ENCODE measurements at places on chromosomes 16 and 17.
A peak's percentile ranks its signal among the peaks of the same experiment; 100 is the strongest.

DNA sequence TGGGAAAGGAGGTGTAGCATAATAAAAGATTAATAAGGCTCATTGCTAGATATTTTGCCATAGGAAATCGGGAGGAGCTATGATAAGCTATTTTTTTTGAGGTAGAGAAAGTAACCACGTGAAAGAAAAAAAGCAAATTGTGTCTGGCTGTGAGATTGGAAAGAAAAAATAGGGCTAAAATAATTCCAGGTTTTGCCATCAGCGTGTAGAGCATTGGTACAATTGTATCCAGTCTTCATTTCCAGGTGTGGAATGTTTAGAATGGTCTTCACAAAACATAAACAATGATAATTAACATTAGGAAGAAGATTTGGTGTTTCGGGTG, 1.1 kb downstream of the TANC2 start:
- no peak for DNase-seq

DNA sequence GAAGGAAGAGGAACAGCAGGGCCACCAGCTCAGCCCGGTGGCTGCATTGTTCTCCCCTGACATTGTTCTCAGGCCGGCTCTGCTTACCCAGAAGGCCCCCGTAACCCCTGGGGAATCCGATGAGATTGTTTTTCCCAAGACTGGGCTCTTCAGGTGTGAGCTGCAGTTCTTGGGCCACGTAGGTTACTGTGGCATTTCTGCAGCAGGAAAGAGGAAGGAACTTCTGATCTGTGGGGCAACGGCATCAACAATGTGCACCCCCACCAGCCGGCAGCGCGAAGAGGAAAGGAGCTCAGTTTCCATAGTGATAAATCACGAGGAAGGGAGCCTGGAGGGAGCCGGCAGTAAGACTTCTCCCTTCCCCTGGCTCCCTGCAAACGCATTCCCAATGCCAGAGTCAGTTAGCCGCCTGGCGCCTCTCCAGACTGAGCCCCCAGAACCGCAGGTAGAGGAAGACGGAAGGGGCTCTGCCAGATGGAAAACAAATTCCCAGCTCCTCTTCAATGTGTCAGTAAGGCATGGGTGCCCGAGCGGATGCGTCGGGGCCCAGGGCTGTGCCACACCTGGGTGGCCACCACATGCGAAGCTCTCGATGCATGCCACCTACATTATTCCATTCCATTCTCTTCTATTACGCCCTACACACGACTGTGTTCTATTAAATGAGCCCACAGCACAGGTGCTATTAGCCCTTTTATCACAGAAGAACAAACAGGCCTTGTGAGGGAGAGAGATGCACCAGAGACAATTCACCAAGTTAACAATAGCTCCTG, 21.5 kb upstream of the PECAM1 start:
- no peak for DNase-seq

DNA sequence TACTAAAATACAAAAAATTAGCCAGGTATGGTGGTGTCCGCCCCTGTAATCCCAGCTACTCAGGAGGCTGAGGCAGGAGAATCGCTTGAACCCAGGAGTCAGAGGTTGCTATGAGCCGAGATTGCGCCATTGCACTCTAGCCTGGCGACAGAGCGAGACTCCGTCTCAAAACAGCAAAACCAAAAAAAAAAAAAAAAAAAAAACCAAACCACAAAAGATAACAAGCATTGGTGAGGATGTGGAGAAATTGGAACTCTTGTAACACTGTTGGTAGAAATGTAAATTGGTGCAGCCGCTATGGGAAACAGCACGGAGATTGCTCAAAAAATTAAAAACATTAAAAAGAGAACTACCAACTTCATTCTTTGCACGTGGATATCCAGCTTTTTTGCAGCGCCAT, 119.4 kb downstream of the OR1D5 start:
- no peak for DNase-seq

- no peak for DNase-seq
Observed at GRCh38 chr17:54968988-54969332, 395 bp downstream of the STXBP4 start.

DNA sequence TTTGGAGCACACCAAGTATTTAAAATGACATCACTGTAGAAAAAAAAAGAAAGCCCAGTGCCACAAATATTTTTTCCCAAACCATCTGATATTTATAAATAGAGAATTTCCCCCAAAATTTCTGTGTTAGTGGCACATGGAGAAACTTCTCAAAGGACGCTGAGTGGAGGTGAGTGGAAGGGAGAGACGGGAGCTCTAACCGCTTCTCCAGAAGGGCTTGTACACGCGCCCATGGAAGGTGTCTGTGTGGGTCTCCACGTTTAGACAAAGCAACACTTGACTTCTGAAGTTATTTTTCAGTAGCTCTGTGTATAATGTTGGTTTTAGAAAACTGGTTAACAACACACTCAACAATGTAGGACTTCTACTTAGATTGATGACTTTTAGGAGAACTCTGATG, 1.0 kb downstream of the MYOCD start:
- DNase-seq = no peak

DNA sequence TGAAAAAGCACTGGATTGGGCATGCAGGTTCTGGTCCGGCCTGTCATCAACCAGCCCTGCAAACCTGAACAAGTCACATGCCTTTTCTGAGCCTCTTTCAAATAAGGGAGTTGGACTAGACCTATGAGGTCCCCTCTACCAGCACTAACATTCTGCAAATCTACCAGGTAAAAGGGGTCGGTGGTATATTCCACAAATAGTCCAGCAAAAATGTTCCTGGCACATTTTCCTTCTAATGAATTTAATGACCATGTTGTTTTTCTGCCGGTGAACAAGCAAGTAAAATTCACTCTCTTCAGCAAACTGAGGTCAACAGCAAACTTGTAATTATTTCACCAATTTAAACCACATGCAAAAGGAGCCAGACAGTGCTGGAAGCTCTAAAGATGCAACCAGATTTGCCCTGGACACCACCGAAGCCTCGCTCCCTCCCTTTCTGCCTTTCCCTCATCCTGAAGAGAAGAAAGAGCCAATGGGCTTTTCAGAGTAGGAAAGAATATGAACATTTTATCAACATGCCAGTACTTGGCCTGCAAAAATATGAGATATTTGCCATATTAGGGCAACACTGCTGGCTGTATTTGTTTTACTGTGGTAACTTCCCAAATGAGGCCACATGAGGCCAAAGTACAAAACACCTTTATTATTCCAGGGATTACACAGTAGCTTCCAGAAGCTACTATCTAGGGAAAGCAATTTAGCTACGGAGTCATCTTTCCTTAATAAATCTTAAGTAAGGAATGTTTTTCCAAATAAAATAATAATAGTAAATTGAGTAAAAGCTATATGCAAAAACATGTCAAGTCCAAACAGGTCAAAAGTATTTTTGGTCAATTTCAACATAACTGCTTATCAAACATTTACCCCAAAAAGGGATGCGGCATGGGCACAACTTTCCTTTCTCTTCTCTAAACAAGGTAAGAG, 45.0 kb downstream of the USP31 start:
- no peak for DNase-seq

DNA sequence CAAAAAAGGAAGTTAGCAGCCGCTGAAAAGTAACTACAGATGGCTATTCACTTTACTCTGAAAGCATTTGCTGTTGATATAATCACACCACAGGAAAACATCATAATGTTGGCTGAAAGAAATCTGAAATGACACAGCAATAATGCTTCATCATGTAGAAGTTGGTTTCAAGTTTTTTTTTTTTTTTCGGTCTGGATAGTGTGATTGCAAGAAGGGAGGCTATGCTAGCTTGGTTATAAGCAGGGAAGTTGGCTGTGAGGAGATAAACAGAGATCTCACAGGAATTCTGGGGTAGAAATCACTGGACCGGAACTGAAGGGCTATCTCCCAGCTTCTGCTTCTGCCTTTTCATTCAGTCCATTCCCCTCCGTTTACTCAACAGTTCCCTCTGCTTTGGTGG, 57.9 kb downstream of the MYO1D start:
- no peak for DNase-seq

DNA sequence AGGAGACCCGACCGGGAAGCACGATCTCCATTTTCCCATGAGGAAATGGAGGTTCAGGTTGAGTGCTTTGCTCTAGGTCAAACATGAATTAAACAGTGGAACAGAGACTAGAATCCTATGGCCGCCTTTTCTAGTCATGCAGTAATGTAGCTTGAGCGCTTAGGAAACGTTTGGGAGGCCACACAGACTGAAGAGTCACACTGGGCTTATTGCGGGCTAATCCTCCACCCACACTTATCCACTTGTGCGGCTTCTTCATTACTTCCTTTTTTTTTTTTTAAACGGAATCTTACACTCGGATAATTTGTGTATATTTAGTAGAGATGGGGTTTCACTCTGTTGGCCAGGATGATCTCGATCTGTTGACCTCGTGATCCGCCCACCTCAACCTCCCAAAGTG, 26.0 kb downstream of the CACNG3 start:
- no peak for DNase-seq

GRCh38 chr17:8327303-8327649, 12.4 kb upstream of the ODF4 start:
- no peak for DNase-seq

DNA sequence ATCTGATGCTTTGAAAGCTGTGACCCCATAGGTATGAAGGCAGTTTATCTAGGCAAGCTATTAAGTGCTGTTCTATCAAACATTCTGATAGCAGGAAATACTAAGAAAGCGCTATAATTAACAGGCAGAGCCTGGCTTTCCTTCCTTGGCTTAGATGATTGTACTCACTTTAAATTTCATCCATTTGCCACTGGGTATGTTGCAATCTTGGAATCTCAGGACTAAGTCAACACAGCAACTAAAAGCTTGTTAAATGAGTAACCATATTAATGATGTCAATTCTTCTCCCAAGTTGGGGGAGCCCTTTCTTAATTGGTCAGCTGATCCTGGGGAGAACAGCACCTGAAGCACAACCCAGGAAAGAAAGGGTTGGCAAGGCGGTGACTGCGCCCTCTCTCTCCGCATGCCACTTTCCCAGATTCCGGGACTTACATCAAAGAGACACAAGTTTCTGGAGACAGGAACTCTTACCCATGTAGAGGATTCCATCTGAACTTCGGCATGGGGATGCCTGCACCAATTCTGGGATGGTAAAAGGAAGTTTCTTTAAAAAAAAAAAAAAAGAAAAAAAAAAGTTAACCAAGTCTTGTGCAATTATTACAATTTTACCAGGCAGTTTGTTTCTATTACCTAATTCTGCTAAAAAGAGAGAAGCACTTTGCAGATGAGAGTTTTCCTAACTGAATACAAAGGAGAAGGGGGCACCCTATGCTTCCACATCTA, 54.4 kb upstream of the ICAM2 start:
- DNase-seq = no peak

GRCh38 chr17:36703860-36704266, 102.5 kb downstream of the MRM1 start:
- peak; percentile 42 for DNase-seq

GRCh38 chr16:76639685-76640289, 362.6 kb downstream of the CNTNAP4 start:
- no peak for DNase-seq

- DNase-seq = no peak
Observed at GRCh38 chr17:16364625-16365024, 11.4 kb upstream of the CENPV start.

DNA sequence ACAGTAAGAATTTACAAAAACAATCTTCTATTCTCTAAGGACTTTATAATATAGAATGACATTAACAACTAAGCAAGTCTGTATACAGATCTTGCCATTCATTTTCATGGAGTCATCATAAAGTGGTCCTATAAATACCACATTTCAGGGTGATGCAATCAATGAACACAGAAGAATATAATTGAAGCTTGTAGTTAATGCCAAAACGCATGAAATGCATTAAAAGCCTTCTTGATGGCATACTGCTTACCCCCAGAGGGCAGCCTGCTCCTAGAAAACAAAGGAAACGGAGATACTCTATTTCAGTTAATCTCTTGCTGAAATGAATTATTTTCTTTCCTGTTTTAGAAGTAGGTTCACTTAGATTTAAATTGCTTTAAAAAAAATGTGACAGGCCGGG, 45.2 kb upstream of the STAC2 start:
- no peak for DNase-seq

GRCh38 chr16:57529391-57530103, 6.8 kb downstream of the CCDC102A start:
- DNase-seq = no peak

DNA sequence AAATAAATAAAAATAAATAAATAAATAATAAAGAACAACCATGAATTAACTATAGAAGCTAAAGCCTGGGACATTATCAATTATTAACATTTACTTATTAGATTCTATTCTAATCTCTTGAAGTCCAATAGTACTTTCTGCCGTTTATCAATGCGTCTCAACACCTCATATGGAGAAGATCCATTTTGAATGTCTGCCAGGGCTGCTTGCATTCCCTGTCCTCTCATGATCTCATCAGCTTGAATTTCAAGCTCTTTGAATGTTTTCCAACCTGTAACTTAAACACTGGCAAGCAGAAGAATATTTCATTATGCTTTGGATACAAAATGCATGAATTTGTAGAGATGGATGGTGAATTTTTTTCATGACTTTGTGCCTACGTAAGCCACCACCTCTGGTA, 191.9 kb upstream of the ANKFN1 start:
- DNase-seq = no peak

DNA sequence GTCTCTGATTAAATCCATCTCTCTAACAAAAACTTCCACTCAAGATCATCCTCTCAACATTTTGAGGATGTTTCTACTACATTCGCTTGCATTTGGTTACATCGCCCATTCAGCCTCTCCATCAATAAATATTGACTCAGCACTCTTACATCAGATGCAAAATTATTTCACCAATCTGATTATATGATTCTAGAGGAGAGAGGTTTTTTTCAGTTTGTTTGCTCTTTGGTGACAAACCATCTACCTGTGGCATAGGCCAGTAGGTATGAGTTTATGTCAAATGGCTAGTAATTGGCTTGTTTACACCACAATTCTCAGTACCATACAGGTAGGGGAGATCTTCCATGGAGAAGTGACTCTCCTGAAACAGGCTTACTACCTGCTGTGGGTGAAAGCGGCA, 52.3 kb downstream of the TOX3 start:
- DNase-seq = no peak

- DNase-seq = no peak
Observed at GRCh38 chr16:259814-260253, 15.9 kb downstream of the RGS11 start.

GRCh38 chr16:20313741-20314140, 13.6 kb downstream of the GP2 start:
- DNase-seq = no peak

GRCh38 chr16:22726868-22727267, 87.1 kb upstream of the HS3ST2 start:
- no peak for DNase-seq

- no peak for DNase-seq
Observed at GRCh38 chr16:79723583-79724168, 123.1 kb upstream of the MAF start.

- no peak for DNase-seq
Observed at GRCh38 chr16:66952430-66953110, 8.5 kb upstream of the CES3 start.

DNA sequence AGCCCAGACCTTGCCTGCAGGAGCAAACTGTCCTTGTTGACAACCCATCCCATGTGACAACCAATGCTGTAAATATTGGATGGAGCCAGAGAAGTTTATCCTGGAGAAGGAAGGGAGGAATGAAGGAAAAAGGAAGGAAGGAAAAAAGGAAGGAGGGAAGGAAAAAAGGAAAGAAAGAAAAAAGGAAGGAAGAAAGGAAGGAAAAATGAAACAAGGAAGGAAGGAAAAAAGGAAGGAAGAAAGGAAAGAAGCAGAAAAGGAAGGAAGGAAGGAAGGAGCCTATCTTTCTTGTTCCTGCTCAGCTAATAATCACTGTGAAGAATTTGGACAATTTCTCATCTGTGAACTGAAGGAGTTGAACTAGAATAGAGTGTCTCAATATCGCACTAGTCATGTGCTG, 56.1 kb downstream of the ACSM2B start:
- no peak for DNase-seq

GRCh38 chr16:13056607-13057006, 155.2 kb downstream of the SHISA9 start:
- no peak for DNase-seq

All from stimulated activated CD4-positive, alpha-beta T cell treated with anti-CD3 and anti-CD28 coated beads, TNF-alpha, amount 100 ng/mL, for 1 hour (primary cell).